ENCODE measurements at places on chromosomes 7 and 10.

GRCh38 chr7:134613623-134614347 lies 32.9 kb upstream of the BPGM start:
- no peak for DNase-seq

DNA sequence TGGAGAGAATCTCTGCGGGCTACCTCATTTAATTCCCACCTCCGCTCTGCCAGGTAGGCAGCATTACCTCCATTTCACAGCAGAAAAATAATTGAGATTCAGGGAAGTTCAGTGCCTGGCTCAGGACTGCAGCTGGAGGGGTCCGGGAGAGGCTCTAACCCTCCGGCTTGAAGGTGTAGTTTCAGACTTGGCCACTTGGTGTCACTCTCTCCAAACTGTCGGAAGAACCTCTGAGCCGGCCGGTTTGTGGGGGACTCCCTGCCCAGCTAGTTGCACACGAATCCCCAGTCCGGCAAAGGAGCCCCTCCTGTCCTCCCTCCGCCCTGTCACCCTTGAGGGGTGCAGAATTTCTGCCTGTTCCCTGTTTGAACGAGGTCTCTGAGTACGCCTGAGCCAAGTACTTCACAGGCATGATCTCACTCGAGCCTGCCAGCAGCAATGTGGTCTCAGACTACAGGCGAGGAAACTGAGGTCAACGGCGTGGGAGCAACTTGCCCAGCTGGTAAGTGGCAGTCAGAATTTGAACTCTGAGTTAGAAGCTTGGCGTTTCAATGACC lies 144.7 kb upstream of the ZNF716 start:
- no peak for DNase-seq

- DNase-seq = no peak
Observed at GRCh38 chr7:137166363-137166762, 177.2 kb downstream of the PTN start.

- no peak for DNase-seq
Observed at GRCh38 chr7:36661135-36661840, 63.0 kb downstream of the AOAH start.

- DNase-seq = no peak
Observed at GRCh38 chr10:83078160-83078559, 1061.1 kb upstream of the GHITM start.

DNA sequence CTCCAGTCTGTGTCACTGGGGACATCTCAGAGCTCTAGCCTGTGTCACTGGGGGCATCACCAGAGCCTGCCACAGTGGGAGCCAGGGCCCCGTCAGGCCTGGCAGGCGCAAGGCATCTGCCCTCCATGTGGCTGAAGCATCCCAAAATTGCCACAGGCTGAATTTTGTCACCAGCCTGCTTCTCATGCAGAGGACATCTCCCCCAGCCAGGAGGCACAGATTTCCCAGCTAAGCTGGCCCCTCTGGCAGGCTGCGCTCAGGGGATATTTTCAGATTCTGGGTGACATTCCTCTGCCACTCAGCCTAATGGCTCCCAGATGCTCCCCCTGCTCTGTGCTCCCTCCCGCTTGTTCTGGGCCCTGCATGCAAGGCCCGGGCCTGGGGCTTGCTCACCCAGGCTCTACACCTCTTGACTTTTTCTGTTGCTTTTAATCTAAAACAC lies 64.6 kb downstream of the COL13A1 start:
- no peak for DNase-seq

- no peak for DNase-seq
Observed at GRCh38 chr10:48701941-48702340, 17.3 kb downstream of the WDFY4 start.

DNA sequence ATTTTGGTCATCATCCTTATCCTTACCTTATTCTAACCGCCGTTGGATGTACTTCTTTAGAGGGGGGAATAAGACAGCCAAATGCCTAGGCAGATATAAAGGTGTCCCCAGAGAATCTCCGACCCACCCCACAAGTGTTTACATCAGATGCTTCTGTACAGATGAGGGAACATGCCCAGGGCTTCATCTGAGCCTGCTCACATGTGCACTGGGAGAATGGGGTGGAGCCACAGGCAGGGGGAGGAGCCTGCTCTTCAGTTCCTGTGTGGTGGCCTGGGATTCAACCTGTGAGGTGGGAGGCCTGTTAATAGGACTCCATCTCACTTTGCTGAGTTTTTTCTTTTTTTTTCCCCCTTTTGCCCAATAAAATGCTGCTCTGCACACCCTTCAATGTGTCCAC lies 27.6 kb upstream of the OPTN start:
- DNase-seq = no peak

- no peak for DNase-seq
Observed at GRCh38 chr10:66717231-66717981, 208.4 kb upstream of the LRRTM3 start.

GRCh38 chr7:92292981-92293380 lies 47.2 kb downstream of the ANKIB1 start:
- no peak for DNase-seq

- DNase-seq = peak; percentile 52
Observed at GRCh38 chr10:24360282-24361127, 151.6 kb downstream of the KIAA1217 start.

- no peak for DNase-seq
Observed at GRCh38 chr7:44607141-44608068, 978 bp downstream of the OGDH start.

- DNase-seq = no peak
Observed at GRCh38 chr10:33820531-33820930, 486.1 kb upstream of the NRP1 start.

- DNase-seq = no peak
Observed at GRCh38 chr7:146486519-146486918, 369.9 kb downstream of the CNTNAP2 start.

- DNase-seq = no peak
Observed at GRCh38 chr10:64011912-64012714, 490.9 kb downstream of the REEP3 start.

GRCh38 chr10:60735244-60735643 lies 43.0 kb upstream of the CDK1 start:
- DNase-seq = peak; percentile 99

- no peak for DNase-seq
Observed at GRCh38 chr7:147308539-147308938, 1191.9 kb downstream of the CNTNAP2 start.

- no peak for DNase-seq
Observed at GRCh38 chr10:101304316-101304715, 49.6 kb upstream of the BTRC start.

GRCh38 chr10:59432207-59432900 lies 70.0 kb upstream of the FAM13C start:
- DNase-seq = peak; percentile 23

GRCh38 chr7:155231241-155231800 lies 66.4 kb upstream of the INSIG1 start:
- DNase-seq = no peak

- no peak for DNase-seq
Observed at GRCh38 chr10:100653957-100654781, 91.2 kb upstream of the PAX2 start.

DNA sequence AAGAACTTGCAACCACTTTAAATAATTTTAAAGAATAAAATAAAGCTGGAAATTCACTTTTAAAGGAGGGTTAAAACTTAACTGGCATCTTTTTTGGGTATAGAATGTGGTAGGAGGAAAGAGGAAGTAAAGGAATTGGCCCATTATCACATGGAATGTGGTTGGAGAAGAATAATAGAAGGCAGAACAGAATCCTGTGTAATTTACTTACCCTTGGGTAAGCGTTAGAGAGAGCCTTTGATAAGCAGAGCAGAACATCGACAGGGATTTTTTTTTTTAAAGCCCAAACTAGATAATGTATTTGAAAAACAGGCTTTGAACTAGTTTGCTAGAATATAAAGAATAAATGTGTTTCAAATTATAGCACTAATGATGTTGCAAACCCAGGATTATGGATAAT lies 199.8 kb upstream of the KIAA1217 start:
- DNase-seq = no peak

DNA sequence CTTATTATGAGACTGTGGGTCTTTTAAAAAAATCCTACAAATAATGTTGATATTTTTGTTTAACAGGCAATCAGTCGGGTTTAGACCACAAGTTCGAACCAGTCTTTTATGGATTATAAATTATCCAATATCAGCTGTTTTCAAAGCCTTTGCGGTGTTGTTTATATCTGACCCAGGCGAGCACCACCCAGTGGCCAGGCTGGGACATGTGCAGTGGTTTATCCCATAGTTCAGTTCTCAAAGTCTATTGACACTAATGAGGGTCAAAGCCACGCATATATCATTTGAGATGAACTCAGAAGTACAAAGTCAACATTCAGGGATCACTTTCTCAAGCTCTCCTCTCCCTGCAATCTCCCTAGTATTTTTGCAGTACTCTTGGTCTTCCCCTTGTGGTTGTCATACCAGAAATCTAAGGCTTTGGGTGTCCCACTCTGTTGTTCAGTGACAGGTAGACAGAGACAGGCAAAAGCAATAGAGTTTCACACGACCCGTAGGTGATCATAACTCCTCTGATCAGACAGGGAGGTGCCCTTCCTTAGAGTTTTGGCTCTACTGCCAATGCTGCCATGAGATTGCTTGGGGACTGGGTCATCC lies 117.4 kb upstream of the POM121L12 start:
- DNase-seq = peak; percentile 2

DNA sequence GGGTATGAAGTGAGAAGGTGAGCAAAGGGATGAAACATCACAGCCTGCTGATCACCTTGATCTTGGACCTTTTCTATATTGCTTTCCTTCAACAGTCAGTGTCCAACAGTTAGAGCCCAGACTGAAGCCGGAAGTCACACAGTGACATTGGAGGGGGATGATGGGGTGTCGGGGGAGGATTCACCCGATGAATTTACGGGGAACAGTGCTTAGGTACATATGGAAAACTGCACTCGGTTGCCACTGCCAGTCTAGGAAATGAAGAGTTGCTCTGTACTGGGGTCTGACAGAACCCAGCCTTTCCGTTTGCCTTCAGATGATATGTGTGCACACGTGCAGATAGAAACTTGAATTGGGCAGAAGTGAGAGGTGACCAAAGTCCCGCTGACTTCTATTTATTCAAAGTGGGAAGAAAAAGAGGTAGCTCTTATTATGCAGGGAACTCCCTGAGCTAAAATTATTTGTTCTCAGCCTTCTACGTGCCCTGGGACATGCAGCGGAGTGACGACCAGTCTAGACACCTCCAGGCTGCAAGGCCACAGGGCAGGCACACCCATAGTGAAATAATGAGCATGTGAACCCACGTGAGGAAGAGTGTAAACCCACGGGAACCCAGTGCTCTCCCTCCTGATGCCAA lies 107.2 kb upstream of the INHBA start:
- no peak for DNase-seq

GRCh38 chr7:32937344-32938174 lies 19.7 kb upstream of the FKBP9 start:
- DNase-seq = no peak

GRCh38 chr7:157760004-157760730 lies 423.4 kb downstream of the DNAJB6 start:
- DNase-seq = no peak

DNA sequence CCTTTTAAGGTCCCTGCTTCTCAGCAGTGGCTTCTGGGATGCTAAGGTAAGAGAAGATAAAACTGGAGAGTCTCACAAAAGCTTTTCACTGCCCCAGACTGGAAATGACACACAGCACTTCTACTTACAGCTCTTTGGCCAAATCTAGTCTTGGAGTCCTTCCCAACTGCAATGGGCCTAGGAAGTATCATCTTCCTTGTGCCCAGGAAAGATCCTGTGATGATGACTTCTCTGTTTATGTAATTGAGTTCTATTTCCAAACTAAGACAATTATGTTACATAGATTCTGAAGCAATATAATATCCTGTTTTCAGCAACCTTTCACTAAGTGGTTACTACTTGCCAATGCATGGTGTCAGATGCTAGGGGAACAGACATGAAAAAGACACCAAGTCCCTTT lies 234.1 kb downstream of the PTEN start:
- DNase-seq = no peak

- DNase-seq = no peak
Observed at GRCh38 chr7:49295146-49295545, 370.8 kb downstream of the CDC14C start.

DNA sequence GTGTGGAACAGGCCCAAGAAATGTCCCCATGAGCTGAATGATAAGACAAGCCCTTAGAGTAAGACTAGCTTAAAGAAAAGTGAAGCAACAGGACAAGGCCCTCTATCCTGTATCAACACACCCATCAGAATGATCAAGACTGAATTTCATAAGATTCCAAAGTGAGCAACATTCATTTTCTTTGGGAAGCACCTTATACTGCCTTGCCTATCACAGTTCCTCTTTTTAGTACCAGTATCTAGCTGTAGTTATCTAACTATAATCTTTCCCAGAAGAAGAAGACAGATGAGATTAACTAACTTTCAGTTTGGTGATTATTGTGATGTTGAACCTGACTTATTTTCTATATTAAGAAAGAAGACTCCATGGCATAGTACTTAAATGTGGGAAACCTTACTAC lies 391.2 kb downstream of the PHTF2 start:
- no peak for DNase-seq

GRCh38 chr10:124161601-124162000 lies 68.2 kb upstream of the CHST15 start:
- DNase-seq = no peak

- DNase-seq = no peak
Observed at GRCh38 chr7:112634107-112634506, 153.3 kb downstream of the LSMEM1 start.

- DNase-seq = peak; percentile 8
Observed at GRCh38 chr7:24812305-24812945, 55.2 kb upstream of the GSDME start.

DNA sequence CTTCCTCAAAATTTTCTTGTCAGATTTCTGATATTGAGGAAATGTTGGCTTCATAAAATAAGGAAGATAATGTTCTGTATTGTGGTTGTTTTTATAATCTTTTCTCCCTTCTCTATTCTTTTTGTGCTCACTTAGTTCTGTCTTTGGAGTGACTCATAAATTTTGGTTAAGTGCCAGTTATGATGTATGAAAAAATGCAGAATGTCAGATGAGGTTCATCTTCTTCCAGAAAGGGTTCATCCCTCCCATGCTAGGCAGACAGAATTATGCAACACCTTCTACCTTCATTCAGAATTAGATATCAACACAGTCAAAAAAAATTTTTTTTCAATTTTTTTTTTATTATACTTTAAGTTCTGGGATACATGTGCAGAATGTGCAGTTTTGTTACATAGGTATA lies 36.6 kb upstream of the CYP2C19 start:
- DNase-seq = no peak

- DNase-seq = no peak
Observed at GRCh38 chr10:131851346-131851745, 49.5 kb upstream of the PPP2R2D start.

- DNase-seq = no peak
Observed at GRCh38 chr7:130854481-130854880, 120.5 kb upstream of the KLF14 start.

DNA sequence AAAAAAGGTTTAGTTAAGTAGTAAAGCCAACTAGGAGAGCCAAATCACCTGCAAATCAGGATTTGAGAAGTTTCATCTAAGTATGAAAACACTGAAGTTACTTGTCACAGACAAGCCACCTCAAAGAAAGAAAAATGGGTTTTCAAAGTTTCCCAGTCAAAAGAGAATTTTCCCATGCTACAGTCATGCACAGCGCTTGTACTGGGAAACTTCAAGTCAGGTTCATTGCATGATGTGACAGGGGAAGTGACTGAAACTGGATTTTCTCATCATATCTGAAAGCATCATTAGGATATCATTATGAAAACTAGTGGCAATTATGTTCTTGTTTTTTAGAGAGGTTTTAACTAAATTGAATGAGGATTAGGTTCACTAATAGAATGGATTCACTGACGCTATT lies 167.0 kb downstream of the SGMS1 start:
- no peak for DNase-seq

- no peak for DNase-seq
Observed at GRCh38 chr10:104052431-104052830, 33.2 kb downstream of the COL17A1 start.
